ENCODE measurements at places on chromosomes 1 and 21. TPM values are rescaled to one million over a fixed set of nuclear protein-coding genes. Genes with fewer than 3 reads are reported as not detected.

Gene PBX1
- 0.17 TPM for total RNA-seq

Gene ELF3
- total RNA-seq = 0.46 TPM

Gene P3R3URF
- not detected for total RNA-seq

Gene C1QTNF12
- 4.2 TPM for total RNA-seq

Gene AMY1A
- not detected for total RNA-seq

Data from activated CD4-positive, alpha-beta memory T cell treated with anti-CD3 and anti-CD28 coated beads for 36 hours (primary cell).